ENCODE measurements at places on chromosomes 13 and 19.

- no peak for DNase-seq
Measured at GRCh38 chr19:14916848-14917247, 24.4 kb upstream of the OR7C2 start.

- DNase-seq = no peak
Measured at GRCh38 chr19:3459089-3459881, 21.0 kb downstream of the SMIM24 start.

- no peak for DNase-seq
Measured at GRCh38 chr19:17036640-17037039, 10.0 kb upstream of the CPAMD8 start.

- no peak for DNase-seq
Measured at GRCh38 chr13:48585456-48585840, 52.6 kb upstream of the RCBTB2 start.

DNA sequence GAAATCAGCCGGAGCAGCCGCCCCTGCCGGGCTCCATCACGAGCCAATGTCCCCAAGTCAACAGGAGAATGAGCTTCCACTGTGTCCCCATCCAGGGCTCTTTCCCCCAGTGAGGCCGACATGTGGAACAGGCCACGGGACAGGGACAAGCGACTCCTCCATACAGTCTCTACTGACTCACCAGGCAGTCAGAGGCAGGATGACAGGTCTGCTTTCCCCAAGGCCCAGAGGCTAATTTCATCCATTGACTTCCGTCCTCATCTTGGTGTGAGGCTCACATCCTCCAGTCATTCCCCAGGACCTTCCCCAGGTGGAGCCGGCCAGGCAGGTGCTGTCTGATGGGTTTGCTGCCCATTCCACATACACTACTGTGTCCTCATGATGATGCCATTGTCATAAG lies 3.5 kb downstream of the CEACAM6 start:
- peak; percentile 73 for DNase-seq

All from epithelial cell of esophagus (primary cell).